RCC 7860 (cell line): ENCODE measurements at places on chromosomes 2 and 18.

- no peak for DNase-seq
Observed at GRCh38 chr2:187419808-187420207, 28.2 kb downstream of the CALCRL start.

DNA sequence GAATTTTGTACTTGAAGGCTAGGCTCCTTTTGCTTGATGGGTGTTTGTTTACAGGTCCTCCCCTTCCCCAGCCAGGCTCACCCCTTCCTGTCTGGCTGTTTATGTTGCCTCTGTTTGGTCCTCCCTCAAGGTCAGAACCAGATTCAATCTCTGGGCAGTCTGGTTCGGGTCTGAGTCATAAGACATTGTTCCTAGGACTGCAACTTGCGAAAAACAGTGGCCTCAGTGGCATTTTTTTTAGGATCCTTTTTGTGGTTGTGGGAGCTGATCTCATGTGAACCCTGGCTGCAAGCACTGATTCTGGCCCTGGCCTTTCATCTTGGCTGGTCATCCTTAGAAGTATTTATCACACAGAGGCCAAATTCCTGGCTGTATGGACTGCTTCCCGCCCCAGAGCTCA lies 370.4 kb downstream of the CLIP4 start:
- no peak for DNase-seq

- no peak for DNase-seq
Observed at GRCh38 chr2:201263779-201264178, 3.4 kb downstream of the CASP8 start.

- DNase-seq = no peak
Observed at GRCh38 chr2:126381091-126381490, 274.9 kb upstream of the GYPC start.

GRCh38 chr2:224513991-224514390 lies 71.2 kb downstream of the CUL3 start:
- DNase-seq = no peak

- no peak for DNase-seq
Observed at GRCh38 chr2:109201465-109202327, 72.7 kb downstream of the SH3RF3 start.

GRCh38 chr2:138630164-138630563 lies 128.6 kb downstream of the SPOPL start:
- no peak for DNase-seq

GRCh38 chr18:48356151-48356745 lies 52.9 kb downstream of the ZBTB7C start:
- DNase-seq = no peak

GRCh38 chr2:86017901-86018896 lies 87.5 kb downstream of the POLR1A start:
- peak; percentile 31 for DNase-seq

DNA sequence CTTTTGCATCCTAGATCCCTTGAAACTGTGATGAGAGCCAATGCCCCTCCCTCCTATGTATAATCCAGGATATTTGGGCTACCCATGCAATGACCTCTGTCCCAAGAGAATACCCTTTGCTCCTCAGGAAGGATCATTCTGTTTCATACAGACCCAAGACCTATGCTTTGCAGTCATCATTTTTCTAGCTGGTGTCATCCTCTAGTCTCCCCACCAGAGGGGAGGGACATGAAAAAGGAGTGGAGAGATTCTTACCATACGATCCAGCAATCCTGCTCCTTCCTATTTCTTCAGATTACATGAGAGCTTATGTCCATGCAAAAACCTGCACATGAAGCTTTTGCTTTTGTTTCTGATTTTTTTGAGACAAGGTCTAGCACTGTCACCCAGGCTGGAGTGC lies 13.8 kb upstream of the GIGYF2 start:
- DNase-seq = no peak

DNA sequence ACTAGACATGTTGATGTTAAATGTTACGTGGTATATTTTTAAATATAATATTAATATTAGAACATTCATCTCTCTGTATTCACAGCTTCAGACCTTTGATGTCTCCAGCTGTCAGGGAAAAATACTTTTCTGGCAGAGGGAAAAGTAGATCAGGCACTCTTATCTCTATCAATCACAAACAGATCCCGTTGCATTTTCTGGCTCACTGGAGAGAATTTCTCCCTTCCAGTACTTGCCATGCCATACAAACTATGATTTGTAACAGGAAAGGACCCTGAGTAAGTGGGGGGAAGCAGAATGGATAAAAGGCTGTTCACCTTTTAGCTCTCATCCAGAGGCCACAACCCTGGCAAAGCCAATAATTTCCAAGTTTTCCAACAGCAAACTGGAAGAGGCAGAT lies 158.0 kb downstream of the TCF4 start:
- no peak for DNase-seq

GRCh38 chr2:133312038-133312729 lies 256.1 kb downstream of the NCKAP5 start:
- no peak for DNase-seq

GRCh38 chr2:229914171-229914570 lies 7.6 kb downstream of the TRIP12 start:
- no peak for DNase-seq

- DNase-seq = no peak
Observed at GRCh38 chr2:134457353-134457752, 203.5 kb downstream of the MGAT5 start.

- DNase-seq = no peak
Observed at GRCh38 chr2:72539071-72539552, 286.7 kb downstream of the EXOC6B start.

GRCh38 chr2:229821316-229821715 lies 100.5 kb downstream of the TRIP12 start:
- no peak for DNase-seq

GRCh38 chr2:62266433-62267038 lies 70.6 kb downstream of the B3GNT2 start:
- peak; percentile 79 for DNase-seq

DNA sequence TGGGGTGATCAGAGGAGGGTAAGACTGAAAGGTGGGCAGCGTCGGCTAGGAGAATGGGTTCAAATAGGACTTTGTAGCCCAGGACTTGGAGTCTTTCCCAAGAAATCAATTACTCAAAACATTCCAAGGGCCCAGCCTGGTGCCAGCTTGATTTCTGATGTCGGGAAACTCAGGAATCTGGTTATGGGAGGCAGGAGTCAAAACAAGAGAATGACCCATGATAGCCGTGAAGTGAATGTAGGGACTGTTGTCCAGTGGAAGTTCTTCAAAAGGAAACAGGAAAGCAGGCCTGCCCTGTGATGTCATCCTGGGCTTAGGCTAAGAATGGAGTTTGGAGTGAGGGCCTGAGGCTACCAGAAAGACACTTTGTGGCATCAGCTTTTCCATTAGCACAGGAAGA lies 67.4 kb upstream of the SLC14A2 start:
- no peak for DNase-seq

DNA sequence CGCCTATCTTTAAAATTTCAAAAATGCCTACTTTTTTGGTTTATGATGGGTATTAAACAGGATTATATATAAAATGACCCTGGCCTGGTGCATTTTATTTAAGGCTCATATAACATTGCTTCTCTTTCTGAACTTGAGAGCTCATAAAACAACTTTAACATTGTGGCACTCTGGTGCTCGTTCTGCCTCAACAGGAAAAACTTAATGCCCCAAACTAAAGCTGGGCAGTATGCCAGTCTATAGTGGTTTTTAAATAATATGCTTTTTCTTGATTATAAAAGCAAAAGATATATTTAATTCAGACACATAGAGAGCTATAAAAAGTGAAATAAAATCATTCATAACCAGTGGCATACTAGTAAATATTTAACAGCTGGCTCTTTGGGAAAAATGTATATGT lies 269.3 kb upstream of the GULP1 start:
- no peak for DNase-seq

- peak; percentile 90 for DNase-seq
Observed at GRCh38 chr2:65299246-65299645, 71.6 kb downstream of the ACTR2 start.

DNA sequence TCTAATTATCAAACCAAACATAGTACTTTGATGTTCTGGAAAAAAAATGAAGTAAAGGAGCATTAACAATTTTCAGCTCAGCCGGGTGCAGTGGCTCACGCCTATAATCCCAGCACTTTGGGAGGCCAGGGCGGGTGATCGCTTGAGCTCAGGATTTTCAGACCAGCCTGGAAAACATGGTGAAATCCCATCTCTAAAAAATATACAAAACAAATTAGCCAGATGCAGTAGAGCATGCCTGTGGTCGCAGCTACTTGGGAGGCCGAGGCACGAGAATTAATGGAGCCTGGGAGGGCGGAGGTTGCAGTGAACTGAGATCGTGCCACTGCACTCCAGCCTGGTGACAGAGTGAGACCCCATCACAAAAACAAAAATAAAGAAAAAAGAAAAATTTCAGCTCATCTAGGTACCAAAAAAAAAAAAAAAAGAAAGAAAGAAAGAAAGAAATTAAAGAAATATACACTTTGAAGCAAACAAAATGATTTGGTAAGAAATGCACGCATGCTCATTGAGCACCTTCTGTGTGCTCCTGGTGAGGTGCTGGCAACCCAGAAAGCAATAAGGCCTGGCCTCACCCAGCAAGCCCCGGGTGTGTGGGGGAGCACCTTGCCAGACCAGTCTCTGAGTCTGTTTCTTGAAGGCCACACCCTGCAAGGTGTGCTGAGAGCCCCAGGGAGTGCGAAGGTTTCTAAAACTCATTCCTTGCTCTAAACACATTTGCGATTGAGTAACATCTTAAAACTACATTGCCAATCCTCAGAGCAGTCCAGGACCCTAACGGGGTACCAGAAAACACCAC lies 133.5 kb downstream of the TFCP2L1 start:
- no peak for DNase-seq

DNA sequence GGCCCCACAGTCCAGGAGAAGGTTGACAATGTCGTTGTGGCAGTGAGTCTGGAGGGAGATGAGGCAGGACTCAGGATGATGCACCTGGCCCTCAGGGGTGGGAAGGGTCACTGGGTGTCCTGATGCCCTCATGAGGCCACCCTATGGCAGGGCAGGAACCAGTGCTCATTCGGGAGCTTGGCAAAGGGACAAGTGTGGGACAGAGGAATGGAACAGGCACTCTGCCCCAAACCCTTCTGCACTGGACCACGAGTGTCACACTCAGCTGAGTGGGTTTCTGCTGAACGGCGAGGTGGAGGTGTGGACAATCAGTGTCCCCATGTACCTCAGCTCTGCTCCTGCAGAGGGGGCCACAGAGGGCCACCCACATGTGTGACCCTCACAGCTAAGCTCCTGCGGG lies 32.0 kb downstream of the ANKMY1 start:
- no peak for DNase-seq

GRCh38 chr18:63146828-63147409 lies 172.7 kb downstream of the BCL2 start:
- no peak for DNase-seq

GRCh38 chr2:3485166-3485565 lies 34.2 kb downstream of the ADI1 start:
- no peak for DNase-seq

DNA sequence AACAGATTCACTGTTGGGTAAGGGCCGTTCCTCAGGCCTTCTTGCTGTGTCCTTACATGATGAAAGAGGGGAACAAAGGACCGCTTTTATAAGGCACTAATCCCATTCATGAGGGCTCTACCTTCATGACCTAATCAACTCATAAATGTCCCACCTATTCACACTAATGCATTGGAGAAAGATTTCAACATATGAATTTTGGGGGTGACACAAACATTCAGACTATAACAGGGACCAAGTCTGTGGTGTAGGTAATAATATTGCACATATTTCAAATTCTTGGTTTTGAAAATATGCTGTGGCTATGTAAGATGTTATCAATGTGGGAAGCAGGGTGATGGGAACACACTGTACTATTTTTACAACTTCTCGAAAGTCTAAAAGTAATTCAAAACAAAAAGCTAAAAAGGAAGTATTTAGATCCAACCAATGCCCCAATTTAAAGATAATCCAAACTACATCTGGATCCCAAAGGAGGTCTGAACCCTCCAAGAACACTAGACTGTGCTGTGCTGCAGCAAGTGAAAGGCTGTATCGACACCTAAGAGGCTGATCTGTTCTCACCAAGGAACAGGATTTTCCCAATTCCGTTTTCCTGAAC lies 82.4 kb upstream of the TGIF1 start:
- no peak for DNase-seq

DNA sequence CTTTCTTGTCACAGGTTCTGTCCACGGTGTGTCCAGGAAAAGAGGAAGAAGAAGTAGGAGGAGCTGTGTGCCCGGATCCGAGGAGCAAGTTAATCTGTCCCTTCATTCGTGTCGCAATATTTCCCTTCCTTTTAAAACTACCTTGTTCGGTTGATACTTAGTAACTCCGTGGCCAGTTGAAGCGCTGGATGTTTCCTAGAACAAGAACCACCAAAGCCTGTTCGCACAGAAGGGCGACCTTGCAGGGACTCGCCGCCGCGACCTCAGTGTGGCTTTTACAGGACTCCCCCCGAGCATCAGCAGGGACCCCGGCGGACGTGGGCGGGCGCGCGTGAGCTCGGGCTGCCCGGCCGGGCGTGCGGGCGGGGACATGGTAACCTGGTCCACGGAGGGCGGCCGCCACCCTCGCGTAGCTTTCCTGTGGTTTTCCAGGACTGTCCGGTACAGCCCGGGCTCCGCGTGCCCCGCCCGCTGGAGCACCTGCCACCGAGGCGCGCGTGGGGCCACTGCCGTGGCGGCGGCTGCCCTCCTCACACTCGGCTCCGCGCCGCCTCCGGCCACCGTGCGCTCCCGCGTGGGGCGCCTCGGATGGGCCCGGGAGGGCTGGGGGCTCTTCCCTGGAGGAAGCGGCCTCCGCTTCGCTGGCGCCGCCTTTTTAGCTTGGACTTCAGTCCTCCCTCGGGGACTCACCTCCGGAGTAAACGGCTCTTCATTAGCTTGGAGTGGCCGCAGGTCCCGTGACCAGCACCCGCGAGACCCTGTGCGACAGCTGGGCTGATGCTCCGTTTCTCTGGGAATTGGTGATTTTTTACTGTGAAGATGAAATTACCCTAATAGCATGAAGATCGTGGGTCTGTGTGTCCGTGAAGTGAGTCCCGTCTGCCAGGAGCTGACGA lies 9.2 kb upstream of the D2HGDH start:
- DNase-seq = no peak

DNA sequence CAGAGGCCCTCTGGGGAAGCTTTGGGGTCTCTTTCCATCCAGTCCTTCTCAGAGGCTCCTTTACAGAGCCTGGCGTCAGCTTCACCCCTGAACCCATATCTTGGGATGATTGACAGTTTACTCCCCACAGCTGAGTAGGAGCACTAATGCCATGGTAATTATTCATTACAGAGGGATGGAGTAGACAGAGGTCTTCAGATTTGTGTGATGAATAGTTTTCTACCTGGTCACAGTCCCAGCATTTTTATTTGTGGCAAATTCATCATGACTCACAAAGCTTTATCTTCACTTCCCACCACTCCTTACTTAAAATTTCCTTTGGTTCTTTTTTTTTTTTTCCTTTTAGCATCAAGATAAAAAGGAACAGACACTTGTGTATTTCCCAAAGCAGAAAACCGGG lies 104.2 kb downstream of the CCDC85A start:
- peak; percentile 57 for DNase-seq

DNA sequence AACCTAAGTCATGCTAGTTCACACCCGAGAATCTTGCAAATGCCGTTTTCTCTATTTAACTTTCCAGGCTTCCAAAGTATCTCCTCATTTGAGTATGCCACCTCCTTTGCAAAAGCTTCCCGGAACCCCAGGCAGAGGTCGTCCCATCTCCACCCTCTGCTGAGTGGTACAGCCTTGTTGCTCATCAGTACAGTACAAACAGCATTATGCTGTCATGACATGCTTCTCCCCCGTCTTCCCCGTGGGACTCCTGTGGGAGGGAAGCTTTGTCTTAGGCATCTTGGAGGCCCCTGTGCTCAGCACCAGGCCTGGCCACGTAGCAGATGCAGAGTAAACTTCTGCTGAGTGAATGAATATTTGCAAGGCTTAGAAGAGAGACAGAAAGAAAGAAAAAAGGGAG lies 102.7 kb downstream of the CDCA7 start:
- DNase-seq = no peak
